ENCODE measurements at places on chromosomes 12 and 14.
A peak's percentile ranks its signal among the peaks of the same experiment; 100 is the strongest.

DNA sequence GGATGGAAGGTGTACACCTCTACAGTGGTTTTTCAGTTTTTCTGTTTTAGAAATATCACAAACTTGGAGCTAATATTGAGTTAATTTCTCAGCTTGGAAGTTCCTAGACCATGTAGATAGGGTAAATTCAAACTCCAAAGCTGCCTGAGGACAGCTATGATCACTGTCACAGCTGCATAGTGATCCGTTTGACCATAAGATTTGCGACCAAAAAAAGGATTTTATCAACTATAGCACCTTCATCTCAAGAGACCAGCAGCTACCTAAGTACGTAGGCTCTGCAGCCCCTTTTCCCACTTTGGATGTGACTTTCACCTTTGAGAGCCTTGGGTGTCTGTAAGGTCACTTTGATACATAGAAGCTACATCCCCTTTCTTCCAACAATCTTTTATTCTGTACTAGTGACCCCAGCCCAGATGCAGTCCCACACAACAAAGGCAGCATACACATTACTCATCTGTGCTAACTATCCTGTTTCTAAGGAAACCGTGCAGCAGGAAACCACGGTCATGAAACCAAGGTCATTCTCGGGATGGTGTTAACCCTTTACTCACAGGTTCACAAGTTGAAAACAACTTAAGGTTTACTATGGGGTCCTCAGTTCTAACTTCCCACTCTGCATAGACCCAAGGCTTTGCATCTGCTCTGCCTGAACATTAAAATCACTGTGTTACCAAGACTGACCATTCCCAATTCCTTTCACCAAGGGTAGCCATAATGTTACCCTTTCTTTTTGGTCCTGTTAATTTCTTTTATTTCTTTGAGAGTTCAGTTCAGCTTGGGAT lies 75.4 kb downstream of the IFT81 start:
- DNase-seq, result no peak

GRCh38 chr14:102853648-102854047 lies 68.8 kb upstream of the AMN start:
- no peak for DNase-seq

DNA sequence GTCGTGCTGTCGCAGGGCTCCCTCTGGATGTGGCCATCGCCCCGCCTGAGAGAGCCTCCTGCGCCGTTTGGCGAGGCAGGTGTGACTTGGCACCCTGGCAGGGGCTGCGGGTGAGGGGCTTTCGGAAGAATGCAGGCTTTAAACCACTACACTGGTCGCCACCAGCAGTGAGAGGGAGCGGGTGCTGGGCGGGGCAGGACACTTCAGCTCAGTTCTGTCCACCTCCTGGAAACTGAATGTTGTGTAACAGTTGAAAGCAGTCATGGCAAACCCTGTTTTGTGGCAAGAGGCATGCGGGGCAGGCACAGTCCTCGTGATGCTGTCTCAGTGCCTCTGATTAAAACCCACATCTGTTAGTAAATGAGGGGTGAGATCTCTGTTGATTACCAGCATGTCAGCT lies 55.9 kb downstream of the AACS start:
- no peak for DNase-seq

DNA sequence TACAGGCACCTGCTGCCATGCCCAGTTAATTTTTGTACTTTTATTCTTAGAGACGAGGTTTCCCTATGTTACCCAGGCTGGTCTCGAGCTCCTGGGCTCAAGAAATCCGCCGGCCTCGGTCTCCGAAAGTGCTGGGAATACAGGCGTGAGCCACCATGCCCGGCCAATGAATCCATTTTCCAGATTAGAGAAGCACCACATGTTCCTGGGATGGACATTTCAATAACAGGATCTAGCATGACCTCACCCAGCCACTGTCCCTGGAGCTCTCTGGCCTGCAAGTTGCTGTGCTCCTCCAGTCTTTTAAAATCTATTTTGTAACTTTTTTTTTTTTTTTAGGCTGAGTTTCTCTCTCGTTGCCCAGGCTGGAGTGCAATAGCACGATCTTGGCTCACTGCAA lies 2.2 kb downstream of the GPR132 start:
- DNase-seq, result no peak

DNA sequence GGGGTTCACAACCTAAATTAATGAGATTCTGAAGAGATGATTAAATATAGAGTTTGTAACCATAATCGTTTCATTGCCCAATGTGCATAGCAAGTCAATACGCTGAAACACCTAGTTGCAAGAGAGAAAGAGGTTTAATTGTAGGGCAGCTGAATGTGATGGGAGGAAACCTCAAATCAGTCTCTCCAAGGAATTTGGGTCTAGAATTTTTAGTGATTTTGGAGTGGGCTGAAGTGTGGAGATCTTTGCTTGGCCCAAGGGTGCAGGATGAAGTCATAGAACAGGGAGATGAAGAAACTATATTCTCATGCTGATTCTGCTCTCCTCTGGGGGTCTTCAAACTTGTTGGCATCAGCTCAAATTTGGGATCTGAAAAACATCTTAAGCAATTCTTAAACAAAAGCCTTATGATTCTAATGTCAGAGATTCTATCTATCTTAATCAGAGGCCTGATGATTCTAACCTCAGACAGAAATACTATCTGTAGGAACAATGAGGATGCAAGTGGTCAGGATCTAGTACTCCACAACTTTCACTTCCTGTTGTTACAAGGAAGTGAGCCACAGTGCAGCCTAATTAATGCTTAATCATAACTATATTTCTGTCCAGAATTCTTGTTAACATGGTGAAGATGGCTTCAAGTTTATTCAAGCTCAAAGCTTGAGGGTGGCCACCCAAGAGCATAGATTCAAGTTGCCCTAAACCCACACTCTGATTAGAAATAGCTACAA lies 80.2 kb upstream of the FUT8 start:
- DNase-seq, result peak; percentile 51

DNA sequence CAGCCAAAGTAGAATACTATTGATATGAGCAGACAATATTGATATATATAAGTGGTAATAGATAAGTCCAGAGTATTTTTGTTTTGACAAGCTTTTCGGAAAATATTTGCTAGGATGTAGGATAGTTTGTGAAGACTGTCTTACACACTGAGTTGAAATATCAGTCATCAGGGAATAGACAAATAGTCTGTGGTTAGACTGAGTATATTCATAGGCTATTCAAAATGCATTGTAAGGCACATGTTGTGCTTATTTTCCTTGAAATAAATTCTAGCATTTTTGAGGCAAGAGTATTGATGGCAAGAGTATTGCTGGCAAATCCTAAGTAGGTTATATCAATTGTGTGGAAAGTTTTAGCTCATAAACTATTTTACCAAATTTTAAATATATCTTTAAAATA lies 201.1 kb downstream of the LRIG3 start:
- DNase-seq, result no peak

GRCh38 chr12:107318806-107319532 lies 225.6 kb upstream of the CRY1 start:
- DNase-seq, result no peak

GRCh38 chr12:642633-643474 lies 20.4 kb downstream of the NINJ2 start:
- DNase-seq, result peak; percentile 85

- DNase-seq, result no peak
Observed at GRCh38 chr12:113727651-113728061, 238.5 kb downstream of the RBM19 start.

GRCh38 chr12:120455302-120455701 lies 9.1 kb downstream of the GATC start:
- peak; percentile 15 for DNase-seq

- no peak for DNase-seq
Observed at GRCh38 chr14:97061198-97061597, 264.0 kb downstream of the VRK1 start.

- DNase-seq, result no peak
Observed at GRCh38 chr14:33634631-33635030, 316.2 kb downstream of the EGLN3 start.

DNA sequence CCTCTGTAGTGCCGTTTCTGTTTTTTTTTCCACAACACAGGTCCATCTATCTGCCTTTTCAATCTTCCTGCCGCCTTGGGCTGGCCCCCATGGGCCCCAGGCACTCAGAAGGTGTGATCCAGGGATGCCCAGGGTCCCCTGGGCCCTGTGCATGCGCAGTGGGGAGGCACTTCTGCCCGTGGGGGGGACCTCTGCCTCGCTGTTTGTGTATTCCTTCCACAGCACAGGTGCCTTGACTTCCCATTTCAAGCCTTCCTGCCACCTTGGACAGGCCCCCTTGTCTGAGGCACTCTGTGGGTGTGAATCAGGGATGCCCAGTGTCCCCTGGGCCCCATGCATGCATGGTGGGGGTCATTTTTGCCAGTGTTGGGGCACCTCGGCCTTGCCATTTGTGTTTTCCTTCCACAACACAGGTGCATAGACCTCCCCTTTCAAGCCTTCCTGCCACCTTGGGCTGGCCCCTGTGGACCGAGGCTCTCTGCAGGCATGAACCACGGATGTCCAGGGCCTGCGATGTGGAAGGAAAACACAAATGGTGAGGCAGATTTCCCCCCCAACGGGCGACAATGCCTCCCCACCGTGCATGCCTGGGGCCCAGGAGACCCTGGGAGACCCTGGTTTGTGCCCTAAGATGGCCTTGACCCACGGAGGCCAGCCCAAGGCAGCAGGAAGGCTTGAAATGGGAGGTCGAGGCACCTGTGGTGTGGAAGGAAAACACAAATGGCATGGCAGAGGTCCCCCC lies 366.5 kb downstream of the ALG10 start:
- DNase-seq, result no peak

DNA sequence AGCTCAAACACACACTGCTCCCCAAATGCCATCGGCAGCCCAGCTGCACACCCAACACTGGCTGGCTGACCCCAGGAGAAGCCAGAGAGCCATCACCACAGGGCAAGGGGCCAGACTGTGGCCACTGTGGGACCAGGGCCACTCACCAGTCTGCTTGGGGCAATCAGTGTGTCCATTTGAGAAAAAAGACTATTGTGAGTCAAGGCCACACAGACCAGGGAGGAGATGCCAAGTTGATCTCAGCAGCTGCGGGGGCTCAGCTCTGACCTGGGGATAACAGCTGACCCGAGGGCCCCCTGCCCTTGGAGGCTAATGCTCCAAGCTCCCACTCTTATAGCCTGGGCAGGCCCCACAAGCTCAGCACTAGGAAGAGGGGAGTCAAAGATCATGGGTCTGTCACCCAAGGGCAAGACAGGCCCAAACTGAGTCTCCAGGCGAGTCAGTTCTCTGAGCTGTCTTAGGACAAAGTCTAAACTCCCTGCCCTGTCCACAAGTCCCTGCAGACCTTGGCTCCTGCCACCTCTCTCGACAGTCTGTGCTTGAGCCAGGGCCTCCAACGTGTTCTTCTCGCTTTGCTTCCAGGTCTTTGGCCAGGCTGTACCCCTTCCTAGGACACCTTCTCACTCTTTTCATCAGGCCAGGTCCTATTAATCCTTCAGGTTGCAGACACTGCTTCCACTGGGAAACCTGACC lies 30.1 kb upstream of the PNMA1 start:
- no peak for DNase-seq

GRCh38 chr14:83163016-83163415 lies 1629.4 kb upstream of the SEL1L start:
- no peak for DNase-seq

DNA sequence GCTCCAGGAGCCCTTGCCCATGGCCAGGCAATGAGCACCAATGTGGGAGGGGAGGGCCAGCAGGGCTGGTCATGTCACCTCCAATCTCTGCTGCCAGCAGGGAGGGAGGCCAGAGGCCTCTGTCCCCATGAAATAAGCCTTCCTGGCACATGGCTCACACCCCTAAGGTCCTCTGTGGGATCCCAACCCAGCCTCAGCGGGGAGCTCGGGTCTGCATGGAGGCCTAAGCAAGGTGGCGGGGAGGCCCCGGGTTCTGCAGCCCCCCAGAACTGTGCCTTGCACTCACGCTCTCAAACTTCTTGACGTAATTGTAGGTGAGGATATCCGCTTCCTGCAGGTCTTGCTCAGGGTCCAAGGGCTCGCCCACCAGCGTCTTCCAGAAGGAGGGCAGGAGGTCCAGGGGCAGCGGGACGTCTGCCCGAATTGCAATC lies 41.7 kb downstream of the TRAFD1 start:
- no peak for DNase-seq

- no peak for DNase-seq
Observed at GRCh38 chr14:73773441-73774240, 59.5 kb upstream of the PNMA1 start.

- no peak for DNase-seq
Observed at GRCh38 chr14:98766818-98767217, 505.2 kb downstream of the BCL11B start.

DNA sequence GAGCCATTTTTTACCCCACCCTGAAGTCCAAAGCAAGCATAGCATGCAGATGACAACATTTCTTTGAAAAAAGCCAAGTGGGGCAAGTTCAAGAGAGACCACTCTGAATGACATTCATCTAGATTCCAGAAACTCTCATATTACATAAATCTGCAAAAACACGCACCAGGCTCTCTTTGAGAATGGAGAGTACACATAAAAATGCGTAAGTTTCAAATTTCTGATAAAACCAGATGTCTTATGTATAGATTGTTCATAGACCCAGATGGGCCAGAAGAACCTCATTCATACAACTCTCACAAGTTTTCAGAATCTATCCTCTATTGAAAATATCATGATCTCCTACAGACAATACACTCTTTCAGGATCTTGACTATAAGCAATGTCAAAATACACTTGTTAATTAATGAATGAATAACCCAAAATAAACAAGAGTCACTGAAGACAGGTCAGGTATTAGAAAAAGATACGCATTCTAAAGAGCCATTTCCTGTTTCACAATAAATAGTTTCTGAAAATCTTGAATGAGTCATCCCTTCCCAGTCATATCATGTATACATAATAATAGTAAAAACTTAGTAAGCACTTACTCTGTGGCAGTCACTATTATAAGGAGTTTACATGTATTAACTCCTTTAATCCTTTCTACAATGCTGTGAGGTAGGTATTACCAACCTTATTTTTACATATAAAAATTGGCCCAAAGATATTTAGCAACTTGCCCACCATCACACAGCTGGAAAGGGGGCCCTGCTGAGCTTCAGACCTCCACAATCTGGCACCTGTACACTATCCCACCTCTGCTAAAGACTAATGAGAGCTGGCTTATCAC lies 72.0 kb downstream of the PPP2R5E start:
- no peak for DNase-seq

GRCh38 chr14:32967421-32967820 lies 28.7 kb downstream of the NPAS3 start:
- no peak for DNase-seq
